ENCODE measurements at places on chromosomes 3 and 15. TPM values are rescaled to one million over a fixed set of nuclear protein-coding genes. Genes with fewer than 3 reads are reported as not detected.

DNA sequence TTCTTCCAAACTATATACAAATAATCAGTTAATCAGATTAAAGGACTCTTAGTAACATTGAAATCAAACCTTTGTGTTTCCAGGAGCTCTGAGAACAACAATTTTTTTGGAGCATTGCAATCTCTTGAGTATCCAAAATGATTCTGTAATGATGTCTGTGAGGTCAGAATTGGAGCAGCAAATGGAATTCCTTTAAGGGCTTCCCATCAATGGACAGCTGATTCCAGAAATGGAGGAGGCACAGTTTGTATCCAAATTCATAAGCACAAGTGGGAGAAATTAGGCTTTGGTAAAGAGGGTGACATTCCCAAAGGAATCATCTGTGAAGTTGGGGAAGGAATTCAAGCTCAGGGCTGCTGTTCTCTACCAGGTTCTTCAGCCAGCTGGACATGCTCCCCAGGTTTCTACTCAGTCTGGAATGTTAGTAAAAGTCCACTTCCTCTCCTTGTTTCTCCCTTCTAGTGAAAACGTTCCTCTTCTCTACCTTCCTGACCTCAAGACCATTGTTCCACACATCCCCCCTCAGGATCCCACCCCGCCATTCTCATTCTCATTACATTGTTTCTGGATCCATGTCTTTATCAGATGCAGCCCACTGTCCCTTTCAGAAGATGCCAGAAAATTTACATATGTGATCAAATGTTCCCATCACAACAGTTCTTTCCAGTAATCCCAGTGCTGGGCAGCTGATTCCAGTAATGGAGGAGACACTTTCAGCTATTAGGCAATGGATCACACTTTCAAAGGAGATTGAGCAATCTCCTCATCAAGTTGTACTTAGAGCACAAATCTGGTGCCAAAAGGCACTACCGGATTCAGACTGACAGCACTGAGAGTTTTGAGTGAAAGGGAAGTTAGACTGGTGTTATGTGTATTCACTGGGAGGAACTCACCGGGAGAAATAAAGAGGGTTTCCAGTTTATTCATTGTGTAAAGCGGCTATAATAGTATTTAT is 391.3 kb upstream of the TPRG1 start:
- DNase-seq = no peak
- H3K27me3 ChIP-seq = peaks cover 8% of the 10 kb centered on the region
- H3K4me1 ChIP-seq = peaks cover 28% of the 10 kb centered on the region
- H3K4me3 ChIP-seq = peak overlapping the region; percentile 28

P4HTM gene
- total RNA-seq = 9.3 TPM

DNA sequence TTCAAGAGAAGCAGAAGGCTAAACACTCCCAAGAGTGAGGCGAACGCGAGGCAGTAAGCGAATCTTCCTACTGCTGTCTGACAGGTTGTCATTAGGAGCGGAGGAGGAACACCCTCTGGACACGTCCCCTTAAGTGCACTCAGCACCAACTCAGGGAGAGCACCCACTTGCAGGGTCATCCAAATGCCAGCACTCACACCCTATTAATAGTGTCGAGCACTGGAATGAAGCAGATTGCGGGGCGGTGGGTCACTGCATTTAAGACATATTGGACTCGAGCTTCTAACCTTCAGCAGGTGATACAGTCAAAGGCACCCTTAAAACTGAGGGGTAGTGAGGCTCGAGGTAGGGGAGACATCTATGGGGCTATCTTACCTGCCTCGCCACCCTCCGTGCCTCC is 28.7 kb downstream of the SH3BP5 start:
- no peak overlapping the region for H3K4me3 ChIP-seq
- H3K27ac ChIP-seq = no peak overlapping the region
- H3K27me3 ChIP-seq = peaks cover 3% of the 10 kb centered on the region
- H3K36me3 ChIP-seq = peaks cover 35% of the 10 kb centered on the region
- no peak for DNase-seq

GRCh38 chr3:125137358-125138033 is 75.1 kb downstream of the SLC12A8 start:
- H3K27me3 ChIP-seq = peaks cover 2% of the 10 kb centered on the region
- H3K36me3 ChIP-seq = peaks cover 7% of the 10 kb centered on the region
- no peak overlapping the region for H3K27ac ChIP-seq
- H3K4me3 ChIP-seq = no peak overlapping the region

All from endothelial cell (in vitro differentiated cells).